ENCODE measurements at places on chromosomes 5 and 9. TPM values are rescaled to one million over a fixed set of nuclear protein-coding genes. Genes with fewer than 3 reads are reported as not detected.

The SLC28A3 gene
- 0.43 TPM for total RNA-seq

The SLC34A1 gene
- total RNA-seq: not detected

GRCh38 chr5:108681079-108681921 lies 66.4 kb upstream of the FER start:
- DNase-seq: peak; percentile 78

GRCh38 chr5:59151162-59151889 lies 568.5 kb downstream of the RAB3C start:
- no peak for DNase-seq

DNA sequence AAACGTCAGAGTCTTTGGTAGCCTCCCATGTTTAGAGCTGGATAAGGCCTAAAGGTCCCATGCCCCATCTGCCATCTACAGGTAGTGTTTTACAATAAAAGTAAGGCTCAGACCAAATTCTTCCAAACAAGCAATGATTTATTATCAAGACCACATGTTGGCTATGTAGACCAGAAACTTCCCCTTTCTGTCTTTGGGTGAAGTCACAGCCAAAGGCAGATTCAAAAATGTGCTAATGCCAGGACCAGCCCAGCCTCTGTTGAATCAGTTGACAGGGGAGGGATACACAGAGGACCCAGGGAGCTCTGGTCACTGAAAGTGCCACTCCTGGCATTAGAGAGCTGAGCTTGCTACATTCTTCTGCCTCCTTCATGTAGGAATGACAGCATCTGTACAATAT lies 360.8 kb downstream of the NTRK2 start:
- DNase-seq: no peak

DNA sequence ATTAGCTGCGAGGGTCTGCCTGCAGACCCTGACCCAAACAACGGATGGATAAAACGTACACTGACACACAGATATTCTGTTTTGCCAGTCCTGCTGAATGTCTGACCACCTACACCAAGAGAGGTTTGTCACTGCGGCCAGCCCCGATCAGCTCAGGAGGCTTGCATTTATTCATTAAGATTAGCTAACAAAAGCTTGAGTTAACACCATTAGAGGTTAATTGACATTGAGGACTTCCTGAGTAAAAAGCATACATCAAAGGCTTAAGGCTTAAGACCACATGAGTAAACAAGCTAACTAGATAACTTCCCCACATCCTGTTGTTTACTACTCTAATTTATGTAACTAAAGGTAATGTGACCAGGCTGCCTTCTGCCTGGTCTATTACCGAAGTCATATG lies 198.1 kb upstream of the TRPC7 start:
- DNase-seq: peak; percentile 14
